ENCODE measurements at places on chromosomes 11 and 22. TPM values are rescaled to one million over a fixed set of nuclear protein-coding genes. Genes with fewer than 3 reads are reported as not detected.

GRCh38 chr11:113814181-113814580, 34.6 kb downstream of the CLDN25 start:
- no peak overlapping the region for H3K27ac ChIP-seq
- H3K4me3 ChIP-seq = no peak overlapping the region
- H3K36me3 ChIP-seq = peaks cover 24% of the 10 kb centered on the region
- H3K27me3 ChIP-seq = no peaks in the 10 kb centered on the region
- no peak for DNase-seq

DNA sequence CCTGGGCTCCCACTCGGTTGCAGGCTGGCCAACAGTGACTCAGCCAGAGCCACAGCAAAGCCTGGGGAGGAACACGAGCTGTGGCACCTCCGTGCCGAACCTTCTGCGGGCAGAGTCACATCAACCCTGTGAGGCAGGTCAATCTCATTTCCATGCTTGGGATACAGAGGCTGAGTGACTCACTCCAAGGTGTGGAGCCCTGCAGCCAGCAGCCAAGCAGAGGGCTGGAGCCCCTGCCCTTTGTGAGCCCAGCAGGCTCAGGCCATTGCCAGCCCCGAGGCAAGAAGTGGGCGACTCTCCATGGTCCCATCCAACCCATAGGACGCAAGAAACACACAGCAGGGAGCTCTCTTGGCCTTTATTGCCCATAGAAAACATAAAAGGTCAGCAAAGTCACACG, 21.4 kb downstream of the CSNK1E start:
- H3K36me3 ChIP-seq = peaks cover 79% of the 10 kb centered on the region
- DNase-seq = no peak
- H3K4me1 ChIP-seq = no peaks in the 10 kb centered on the region
- no peaks in the 10 kb centered on the region for H3K27me3 ChIP-seq
- H3K27ac ChIP-seq = no peak overlapping the region
- no peak overlapping the region for H3K4me3 ChIP-seq

DNA sequence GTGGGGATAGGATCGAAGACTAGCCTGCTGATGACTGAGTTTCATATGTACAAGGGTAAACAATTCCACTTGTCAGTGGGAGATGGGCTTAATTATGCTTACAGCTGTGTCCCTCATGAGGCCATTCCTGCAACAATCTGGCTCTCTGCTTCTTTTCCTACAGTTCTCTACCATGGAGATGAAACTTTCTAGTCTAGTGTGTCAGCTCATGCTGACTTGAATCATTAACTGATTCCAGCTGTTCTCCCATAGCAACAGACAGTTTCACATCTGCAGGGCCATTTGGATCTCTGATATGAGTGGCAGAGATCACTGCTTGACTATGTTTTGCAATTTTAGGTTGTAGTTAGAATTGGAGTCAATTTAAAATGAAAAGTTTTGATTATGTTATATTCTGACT, 1251.7 kb upstream of the RAG2 start:
- no peak overlapping the region for H3K4me3 ChIP-seq
- no peak overlapping the region for H3K27ac ChIP-seq
- no peak for DNase-seq
- H3K27me3 ChIP-seq = no peaks in the 10 kb centered on the region
- H3K4me1 ChIP-seq = no peaks in the 10 kb centered on the region

DNA sequence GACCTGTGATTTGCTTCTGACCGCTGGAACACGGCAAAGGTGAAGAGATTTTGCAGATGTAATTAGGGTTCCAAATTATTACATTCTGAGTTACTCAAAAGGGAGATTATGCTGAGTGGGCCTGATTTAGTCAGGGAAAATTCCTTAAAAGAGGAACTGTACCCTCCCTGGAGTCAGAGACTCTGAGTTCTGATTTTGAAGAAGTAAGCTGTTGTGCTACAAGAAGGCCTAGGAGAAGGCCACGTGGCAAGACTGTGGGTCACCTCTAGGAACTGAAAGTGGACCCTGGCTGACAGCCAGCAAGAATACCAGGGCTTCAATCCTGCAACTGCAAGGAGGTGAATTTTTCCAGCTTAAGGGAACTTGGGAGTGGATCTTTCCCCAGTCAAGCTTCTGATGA, 45.3 kb downstream of the CHRDL2 start:
- peaks cover 11% of the 10 kb centered on the region for H3K4me1 ChIP-seq
- H3K4me3 ChIP-seq = no peak overlapping the region
- no peak for DNase-seq
- H3K27me3 ChIP-seq = no peaks in the 10 kb centered on the region
- H3K36me3 ChIP-seq = no peaks in the 10 kb centered on the region
- no peak overlapping the region for H3K27ac ChIP-seq

GNAZ gene
- 3.9 TPM for total RNA-seq

Measured in thoracic aorta (tissue), 2 donors.